Activated B cell treated with CpG ODN at 0.5 μM for 24 hours (primary cell): ENCODE measurements at places on chromosomes 16 and 17.

DNA sequence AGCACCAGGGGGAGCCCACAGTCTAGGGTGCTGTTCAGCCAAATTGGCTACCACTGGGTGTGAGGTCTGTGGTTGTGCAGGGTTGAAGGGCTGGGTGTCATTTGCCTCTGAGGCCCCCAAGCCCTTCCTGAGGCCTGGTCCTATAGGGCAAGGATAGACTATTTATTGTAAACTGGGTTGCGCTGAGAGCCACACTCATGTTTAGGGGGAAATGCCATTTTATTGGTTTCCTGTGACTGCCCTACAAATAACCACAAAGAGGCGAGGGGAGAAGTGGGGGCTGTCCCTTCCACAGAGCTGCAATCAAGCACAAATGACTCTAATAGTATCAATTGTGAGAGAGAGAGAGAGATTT is 3.6 kb upstream of the ZCCHC14 start:
- DNase-seq = peak; percentile 33

DNA sequence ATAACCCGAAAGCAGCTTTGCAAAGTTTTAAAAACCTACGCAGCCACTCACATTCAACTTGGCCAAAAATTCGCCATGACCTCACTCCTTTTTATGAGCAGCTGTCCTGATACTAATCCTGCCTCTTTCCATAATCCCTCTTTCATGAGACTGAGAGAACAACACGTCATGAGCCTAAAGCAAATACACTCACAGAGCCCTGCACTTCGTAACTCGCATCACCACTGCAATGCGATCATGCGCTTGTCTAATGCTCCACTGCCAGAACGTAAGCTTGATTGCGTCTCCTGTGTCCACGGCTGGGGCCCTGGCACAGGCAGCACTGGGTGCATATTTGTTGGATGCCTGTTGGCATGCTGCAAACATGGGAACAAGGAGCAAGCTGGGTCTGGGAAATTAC is 36.2 kb downstream of the CDRT4 start:
- no peak for DNase-seq

- no peak for DNase-seq
Observed at GRCh38 chr17:79574108-79574507, 36.7 kb downstream of the RBFOX3 start.

GRCh38 chr16:12651765-12652512 is 151.7 kb downstream of the CPPED1 start:
- DNase-seq = no peak

DNA sequence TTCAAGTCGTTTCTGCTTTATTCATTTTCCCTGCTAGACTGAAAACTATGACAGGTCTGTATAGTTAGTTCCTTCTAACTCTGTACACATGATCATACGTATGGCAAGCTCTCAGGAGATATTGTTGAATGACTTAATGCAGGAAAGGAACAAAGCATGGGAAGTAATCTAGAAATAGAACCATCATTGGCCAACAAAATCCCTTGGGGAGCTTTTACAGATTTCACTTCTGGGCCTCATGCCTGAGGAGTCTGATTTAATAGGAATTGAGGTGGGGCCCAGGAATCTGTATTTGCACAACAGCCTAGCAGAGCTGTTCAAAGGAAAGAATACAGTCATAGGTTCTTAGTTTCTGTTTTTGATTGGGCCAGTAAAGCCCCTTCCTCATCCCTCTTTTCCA is 229.2 kb downstream of the MAP2K6 start:
- DNase-seq = no peak

GRCh38 chr17:35129154-35129972 is 7.9 kb downstream of the FNDC8 start:
- DNase-seq = no peak

DNA sequence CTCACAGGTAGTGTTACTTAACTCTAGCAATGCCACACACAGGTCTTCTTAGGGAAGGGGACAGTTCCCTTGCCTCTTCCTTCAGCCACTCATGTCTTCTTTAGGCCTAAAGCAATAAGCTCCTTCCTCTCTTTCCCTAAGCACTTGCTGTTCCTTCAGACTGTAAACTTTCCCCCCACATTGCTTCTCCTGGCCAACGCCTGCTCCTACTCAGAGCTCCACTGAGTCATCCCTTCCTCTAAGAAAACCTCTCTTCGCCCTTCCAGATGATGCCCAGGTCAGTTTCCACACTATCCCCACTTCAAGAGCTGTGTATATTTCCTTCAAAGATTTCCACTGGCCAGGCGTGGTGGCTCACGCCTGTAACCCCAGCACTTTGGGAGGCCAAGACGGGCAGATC is 12.5 kb upstream of the EPOP start:
- DNase-seq = no peak

DNA sequence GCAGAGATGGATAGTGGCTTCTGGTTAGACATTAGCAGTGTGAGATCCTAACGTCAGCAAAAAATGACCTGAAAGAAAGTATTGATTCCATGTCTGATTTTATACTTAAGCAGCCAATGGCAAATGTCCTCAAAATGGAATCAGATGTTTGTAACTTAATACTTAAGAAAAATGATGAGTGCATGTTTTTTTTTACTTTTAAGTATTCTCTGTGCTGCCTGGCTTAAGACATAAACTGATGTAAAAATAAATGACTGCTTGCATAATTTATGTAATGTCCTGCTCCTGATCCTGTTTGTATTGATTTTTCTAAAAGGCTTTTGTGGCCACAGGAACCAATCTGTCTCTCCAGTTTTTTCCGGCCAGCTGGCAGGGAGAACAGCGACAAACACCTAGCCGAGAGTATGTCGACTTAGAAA is 7.4 kb downstream of the CBFB start:
- DNase-seq = no peak

DNA sequence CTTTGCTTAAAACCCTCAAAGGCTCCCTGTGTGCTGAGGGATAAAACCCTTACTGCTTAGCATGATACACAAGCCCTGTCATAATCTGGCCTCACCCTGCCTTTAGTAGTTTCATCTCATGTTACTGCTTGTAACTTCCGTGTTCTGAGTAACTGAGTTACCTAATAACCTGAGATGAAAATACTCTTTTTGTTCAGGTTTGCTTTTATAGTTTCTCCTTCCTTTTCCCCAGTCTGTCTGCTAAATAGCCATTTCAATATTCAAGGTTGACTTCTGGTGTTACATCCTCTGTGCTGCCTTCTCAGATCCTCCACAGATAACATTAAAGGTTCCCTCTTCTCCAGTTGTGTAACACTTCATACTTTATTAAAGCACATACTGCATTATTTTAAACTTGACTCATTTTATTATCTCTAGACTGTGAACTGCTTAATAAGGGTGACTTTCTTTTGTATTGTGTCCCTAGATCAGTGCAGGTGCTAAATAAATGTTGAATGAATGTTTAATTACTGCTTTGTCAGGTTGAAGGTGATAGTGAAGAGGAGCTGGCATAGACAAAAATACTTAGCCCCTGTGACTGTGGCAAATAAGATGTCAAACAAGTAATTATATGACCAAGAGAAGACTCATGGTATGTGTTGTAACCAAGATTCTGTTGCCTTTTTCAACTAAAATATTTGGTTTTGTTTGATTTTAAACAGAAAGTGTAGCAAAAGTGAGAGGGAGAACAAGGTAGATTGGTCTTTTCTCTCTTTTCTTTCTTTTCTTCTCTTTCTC is 47.8 kb downstream of the NFAT5 start:
- DNase-seq = no peak

DNA sequence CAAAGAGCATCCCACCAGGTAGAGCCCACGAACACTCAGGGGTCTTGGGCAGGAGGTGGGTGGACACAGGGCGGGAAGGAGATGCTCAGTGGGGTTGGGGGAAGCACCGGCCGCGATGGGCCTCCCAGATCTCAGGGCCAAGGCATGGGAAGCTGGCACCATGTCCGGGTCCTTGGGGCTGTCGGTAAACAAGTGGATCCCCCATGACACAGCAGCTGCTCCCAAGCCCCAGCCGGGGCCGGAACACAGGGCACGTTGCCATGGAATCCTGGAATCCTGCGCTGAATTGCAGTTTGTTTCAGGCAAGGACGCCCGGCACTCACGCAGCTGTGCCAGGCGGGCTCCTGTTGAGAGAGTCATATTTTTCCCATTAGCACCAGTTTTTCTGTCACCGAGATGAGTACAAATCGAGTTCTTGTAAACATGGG is 23.0 kb upstream of the CHMP6 start:
- no peak for DNase-seq

DNA sequence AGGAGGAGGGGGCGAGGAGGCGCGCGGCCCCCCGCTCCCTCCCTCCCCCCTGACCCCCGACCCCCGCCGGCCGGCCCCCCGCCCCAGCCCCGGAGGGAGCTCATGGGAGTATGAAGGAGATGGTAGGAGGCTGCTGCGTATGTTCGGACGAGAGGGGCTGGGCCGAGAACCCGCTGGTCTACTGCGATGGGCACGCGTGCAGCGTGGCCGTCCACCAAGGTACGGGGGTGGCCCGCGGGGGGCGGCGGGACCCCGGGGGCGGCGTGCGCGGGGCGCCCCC is 390 bp downstream of the MLLT6 start:
- peak; percentile 48 for DNase-seq

DNA sequence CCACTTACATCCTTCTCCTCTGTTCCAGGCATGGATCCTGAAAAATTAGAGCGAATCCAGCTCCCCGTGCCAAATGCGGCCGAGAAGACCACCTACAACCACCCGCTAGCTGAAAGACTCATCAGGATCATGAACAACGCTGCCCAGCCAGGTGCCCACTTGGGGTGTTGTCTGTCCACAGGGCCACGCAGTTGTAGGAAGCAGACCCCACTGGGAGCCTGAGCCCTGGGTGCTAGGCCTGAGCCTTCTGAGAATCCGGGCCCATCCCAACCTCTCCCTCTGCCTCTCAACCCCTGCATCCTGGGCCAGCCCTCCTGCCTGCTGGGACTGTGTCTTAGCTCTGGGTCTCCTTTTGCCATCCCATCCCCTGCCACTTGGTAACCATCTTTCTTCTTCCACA is 95.4 kb downstream of the CLEC16A start:
- DNase-seq = no peak
